ENCODE measurements at places on chromosomes 6 and 20. TPM values are rescaled to one million over a fixed set of nuclear protein-coding genes. Genes with fewer than 3 reads are reported as not detected.

DNA sequence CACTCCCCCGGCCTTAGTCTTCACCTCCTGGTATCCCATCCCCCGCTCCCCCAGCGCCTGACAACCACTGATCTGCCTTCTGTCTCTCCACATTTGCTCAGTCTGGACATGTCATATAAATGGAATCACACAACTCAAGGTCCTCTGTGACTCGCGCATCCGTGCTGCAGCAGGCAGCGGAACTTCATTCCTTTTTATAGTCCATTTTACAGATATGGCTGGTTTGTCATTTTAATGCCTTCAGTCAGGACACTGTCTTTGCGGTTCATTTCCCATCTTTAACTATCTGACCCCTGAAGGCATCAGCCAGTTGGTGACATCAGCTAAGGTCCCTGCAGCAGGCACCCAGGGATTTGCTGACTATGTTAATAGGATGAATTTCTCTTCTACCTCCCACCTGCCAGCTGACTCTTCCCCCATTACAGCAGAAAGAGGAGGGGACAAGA is 125.7 kb downstream of the ZMYND8 start:
- no peak for DNase-seq
- H3K4me1 ChIP-seq = no peaks in the 10 kb centered on the region

Gene MTFR2
- 27.9 TPM for total RNA-seq

Gene SEL1L2
- not detected for total RNA-seq

Gene ACTL10
- total RNA-seq = 3.2 TPM

Gene SGK2
- not detected for total RNA-seq

Gene PGBD1
- 3.6 TPM for total RNA-seq

DNA sequence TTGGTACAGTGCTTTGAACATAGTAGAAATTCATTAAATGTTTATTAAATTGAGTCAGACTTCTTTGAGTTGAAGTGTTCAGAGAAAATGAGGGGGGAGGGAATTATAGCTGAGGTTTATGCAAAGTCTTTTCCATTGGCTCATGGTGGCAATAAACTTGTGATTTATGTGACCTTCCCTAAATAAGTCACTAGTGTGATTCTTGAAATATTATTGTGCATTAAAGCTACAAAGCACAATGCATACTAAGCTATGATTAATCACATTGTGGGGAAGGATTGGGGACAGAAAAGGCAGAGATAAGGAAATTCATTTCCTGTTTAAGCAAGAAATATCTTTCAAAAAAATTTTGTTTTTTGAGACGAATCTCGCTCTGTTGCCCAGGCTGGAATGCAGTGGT is 877.5 kb downstream of the TFAP2A start:
- DNase-seq = no peak
- H3K36me3 ChIP-seq = no peaks in the 10 kb centered on the region
- no peak overlapping the region for H3K4me3 ChIP-seq
- H3K27me3 ChIP-seq = no peaks in the 10 kb centered on the region
- no peaks in the 10 kb centered on the region for H3K4me1 ChIP-seq
- H3K27ac ChIP-seq = no peak overlapping the region

Gene FBXO30
- total RNA-seq = 4.1 TPM

GRCh38 chr6:159981403-159982245 is 12.7 kb downstream of the IGF2R start:
- H3K36me3 ChIP-seq = peaks cover 5% of the 10 kb centered on the region
- H3K27me3 ChIP-seq = no peaks in the 10 kb centered on the region
- peak; percentile 67 for DNase-seq

Gene ANKRD60
- total RNA-seq = not detected

DNA sequence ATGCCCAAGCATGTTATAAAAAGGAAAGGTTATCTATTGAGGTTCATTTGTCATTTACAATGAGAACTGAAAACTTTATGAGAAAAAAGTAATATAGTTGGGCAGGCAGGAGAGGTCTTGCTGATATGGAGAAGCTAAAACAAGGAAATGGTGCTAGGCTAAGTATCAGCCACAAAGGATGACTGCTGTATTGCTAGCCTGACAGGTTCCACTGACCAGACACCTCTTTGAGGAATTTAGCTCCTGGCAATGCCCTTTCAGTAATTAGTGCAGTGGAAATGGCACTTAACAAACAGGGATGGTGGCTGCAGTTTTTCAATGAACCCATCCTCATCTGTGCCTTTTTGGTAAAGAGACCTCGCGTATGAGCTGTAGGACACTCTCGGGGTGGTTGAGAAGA is 284.4 kb downstream of the ZFAND3 start:
- DNase-seq = no peak
- no peaks in the 10 kb centered on the region for H3K27me3 ChIP-seq
- peaks cover 5% of the 10 kb centered on the region for H3K4me1 ChIP-seq
- H3K36me3 ChIP-seq = peaks cover 4% of the 10 kb centered on the region

DNA sequence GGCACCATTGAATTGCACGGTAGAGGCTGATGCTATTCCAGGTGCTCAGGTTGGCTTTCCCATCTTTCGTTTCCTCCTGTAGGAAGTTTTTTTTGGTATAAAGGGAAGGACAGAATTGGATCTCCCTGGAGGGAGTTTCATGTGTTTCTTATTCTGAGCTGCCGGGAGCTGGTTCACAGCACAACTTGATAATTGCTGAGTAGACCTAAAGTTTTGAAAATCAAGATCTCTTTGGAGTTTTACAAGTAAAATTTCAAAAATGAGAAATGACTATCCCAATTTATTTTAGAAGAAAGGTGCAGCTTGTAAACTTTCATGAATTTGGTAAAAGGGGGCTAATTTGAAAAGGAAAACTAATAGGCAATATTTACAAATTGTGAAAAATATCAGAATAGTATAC is 125.2 kb upstream of the ESR1 start:
- no peak for DNase-seq
- H3K4me1 ChIP-seq = peaks cover 11% of the 10 kb centered on the region
- H3K27me3 ChIP-seq = peaks cover 6% of the 10 kb centered on the region
- H3K36me3 ChIP-seq = no peaks in the 10 kb centered on the region
- H3K4me3 ChIP-seq = no peak overlapping the region
- no peak overlapping the region for H3K27ac ChIP-seq

GRCh38 chr20:33521461-33521860 is 31.6 kb downstream of the CBFA2T2 start:
- no peak overlapping the region for H3K27ac ChIP-seq
- no peaks in the 10 kb centered on the region for H3K36me3 ChIP-seq
- no peak for DNase-seq
- no peak overlapping the region for H3K4me3 ChIP-seq

DNA sequence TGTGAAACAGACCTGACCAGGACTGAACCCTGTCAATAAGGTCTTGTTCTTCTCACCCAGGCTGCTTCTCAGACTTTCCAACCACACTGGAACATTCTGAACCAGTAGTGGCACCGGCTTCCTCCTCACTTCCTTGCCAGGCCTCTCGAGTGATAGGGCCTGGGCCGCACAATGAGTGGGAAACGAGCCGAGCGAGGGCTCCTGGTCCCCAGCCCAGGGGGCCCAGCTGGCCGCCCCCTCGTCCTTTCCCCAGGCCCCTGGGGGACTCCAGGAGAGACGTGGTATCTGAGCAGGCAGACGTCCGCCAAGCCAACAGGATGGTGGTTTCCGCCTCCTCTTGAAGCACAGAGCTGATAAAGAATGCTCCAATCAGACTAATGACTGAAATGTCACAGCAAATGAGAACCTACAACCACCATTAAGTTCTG is 117.9 kb downstream of the GMDS start:
- H3K36me3 ChIP-seq = no peaks in the 10 kb centered on the region
- H3K27ac ChIP-seq = no peak overlapping the region
- peak; percentile 37 for DNase-seq

DNA sequence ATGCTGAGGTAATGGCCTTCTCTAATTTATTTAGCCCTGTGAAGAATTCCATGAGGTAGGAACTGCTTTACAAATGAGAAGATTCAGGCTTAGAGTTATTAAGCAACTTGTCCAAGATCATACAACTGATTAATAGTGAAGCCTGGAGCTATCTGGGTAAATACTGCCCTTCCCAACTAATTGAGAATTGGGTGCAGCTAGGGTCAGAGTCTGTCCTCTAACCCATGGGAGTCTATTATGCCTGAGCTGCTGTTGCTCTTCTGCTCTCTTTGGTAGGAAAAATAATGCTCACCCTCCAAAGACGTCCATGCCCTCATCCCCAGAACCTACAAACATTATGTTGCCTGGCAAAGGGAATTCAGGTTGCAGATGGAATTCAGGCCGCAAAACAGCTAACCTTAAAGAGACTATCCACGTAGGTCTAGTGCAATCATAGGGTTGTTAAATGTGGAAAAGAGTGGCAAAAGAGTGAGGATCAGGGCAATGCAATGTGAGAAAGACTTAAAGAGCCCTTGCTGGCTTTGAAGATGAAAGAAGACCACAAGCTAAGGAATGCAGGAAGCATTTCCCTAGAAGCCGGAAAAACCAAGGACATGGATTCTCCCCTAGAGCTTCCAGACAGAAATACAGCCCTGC is 90.1 kb downstream of the SPTLC3 start:
- no peak overlapping the region for H3K4me3 ChIP-seq
- no peaks in the 10 kb centered on the region for H3K36me3 ChIP-seq
- H3K27ac ChIP-seq = no peak overlapping the region
- H3K27me3 ChIP-seq = no peaks in the 10 kb centered on the region
- H3K4me1 ChIP-seq = no peaks in the 10 kb centered on the region
- no peak for DNase-seq

DNA sequence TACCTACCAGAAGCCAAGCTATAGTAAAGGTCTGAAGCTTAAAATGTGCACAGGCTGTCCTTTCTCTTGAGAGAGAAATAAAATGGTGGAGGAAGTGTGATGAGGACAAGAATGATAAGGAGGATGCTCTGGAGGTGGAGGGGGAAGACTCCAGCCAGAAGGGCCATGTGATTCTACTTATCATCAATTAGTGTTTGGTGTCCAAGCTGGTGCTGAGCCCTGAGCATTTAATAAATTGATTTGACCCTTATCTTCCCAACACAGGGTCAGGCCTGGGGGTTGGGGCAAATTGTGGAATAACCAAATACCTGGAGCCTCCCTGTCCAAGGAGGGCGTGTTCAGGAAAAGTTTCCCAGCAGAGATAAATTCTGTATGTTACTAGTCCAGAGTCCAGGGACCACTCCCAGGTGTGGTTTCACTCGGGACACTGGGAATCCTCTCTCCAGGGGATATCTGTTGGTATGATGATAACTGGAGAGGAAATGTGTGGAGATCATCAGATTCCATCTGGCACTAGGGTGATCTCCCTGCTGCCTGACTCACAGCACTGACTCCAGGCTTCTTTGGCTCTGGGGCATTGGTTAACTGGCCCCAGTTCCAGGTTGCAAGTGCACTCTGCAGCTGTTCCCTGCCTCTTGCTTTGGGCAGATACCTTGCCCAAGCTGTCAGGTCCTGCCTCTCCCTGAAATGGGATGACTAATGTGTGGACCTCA is 3.8 kb upstream of the MYBL2 start:
- H3K27ac ChIP-seq = no peak overlapping the region
- DNase-seq = no peak

GRCh38 chr6:56091159-56091869 is 156.1 kb downstream of the COL21A1 start:
- no peaks in the 10 kb centered on the region for H3K36me3 ChIP-seq
- DNase-seq = no peak
- no peaks in the 10 kb centered on the region for H3K4me1 ChIP-seq
- H3K27me3 ChIP-seq = no peaks in the 10 kb centered on the region
- H3K27ac ChIP-seq = no peak overlapping the region

DNA sequence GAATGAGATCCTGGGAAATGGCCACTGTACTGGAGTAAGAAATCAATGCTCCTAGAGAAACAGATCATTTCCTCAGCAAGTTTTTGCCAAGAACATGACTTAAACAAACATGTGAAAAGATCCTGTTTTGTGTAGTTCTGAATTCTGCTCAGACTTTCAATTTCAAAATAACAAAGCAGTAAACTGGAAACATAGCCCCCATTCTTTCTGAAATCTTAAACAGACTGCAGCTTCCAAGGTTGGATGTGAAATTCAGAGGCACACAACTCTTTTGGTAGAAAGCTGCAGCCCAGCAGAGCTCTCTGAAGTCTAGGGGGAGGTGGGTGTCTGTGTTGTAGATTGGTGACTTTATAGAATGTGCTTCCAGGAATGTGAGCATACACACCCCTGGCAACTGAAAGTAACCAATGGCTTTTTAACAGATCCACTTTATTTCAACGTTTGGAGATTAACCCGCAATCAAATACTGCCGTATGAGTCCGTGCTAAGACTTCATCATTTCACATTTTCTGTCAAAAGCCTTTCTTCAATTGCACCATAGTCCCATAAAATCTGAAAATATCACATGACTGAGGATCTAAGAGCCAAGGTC is 86.4 kb downstream of the ATXN1 start:
- H3K27ac ChIP-seq = no peak overlapping the region

GRCh38 chr6:14354919-14355572 is 237.5 kb downstream of the CD83 start:
- H3K27ac ChIP-seq = no peak overlapping the region
- no peaks in the 10 kb centered on the region for H3K36me3 ChIP-seq
- peaks cover 22% of the 10 kb centered on the region for H3K4me1 ChIP-seq
- H3K27me3 ChIP-seq = peaks cover 8% of the 10 kb centered on the region
- no peak for DNase-seq

DNA sequence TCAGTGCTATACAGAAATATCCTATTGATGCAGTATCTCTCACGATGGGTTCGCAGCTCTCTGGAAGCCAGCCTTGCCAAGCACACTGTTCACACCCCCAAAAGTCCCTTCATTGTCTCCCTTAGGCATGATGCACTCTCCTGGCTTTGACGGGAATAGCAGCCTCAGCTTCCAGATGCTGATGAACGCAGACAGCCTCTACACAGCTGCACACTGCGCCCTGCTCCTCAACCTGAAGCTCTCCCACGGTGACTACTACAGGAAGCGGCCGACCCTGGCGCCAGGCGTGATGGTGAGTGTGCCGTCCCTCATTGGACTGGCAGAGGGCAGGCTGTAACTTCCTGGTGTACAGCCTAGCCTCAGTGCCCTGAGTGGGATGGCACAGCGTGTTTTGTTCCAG is 60.0 kb upstream of the PBOV1 start:
- no peak for DNase-seq
- H3K27me3 ChIP-seq = no peaks in the 10 kb centered on the region
- H3K27ac ChIP-seq = no peak overlapping the region
- no peaks in the 10 kb centered on the region for H3K4me1 ChIP-seq
- H3K36me3 ChIP-seq = no peaks in the 10 kb centered on the region

- peaks cover 4% of the 10 kb centered on the region for H3K4me1 ChIP-seq
- DNase-seq = no peak
These were observed 225.4 kb downstream of the PRL start for GRCh38 chr6:22071270-22072041.

Gene ENPP3
- 0.11 TPM for total RNA-seq

DNA sequence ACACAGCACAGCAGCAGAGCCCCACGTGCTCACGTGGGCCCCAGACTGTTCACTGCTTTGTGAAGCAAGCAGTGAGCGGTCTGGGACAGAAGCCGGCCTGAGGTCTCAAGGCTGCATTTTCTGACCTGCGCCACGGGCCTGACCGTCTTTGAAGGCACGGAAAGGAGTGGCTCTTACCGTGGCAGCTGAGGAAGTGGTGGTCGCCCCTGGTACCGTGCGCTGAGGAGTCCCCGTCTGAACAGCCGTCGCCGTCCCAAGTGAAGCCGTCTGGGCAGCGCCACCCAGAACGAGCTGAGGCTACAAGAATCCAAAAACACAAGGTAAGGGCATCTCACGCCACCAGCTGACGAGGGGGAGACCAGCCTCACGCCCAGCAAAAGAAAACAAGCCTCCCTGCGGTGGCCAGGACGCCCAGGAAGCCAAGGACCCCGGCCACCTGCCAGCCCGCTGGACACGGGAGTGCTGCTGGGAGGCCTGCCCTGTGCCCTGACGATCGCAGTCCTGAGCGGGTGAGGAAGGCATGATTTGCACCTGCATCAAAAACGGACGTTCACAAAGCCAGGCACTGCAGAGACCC is 55.7 kb downstream of the TAF4 start:
- no peaks in the 10 kb centered on the region for H3K4me1 ChIP-seq
- no peaks in the 10 kb centered on the region for H3K27me3 ChIP-seq
- no peak for DNase-seq
- H3K36me3 ChIP-seq = peaks cover 14% of the 10 kb centered on the region
- no peak overlapping the region for H3K4me3 ChIP-seq
- no peak overlapping the region for H3K27ac ChIP-seq

Data from activated CD8-positive, alpha-beta T cell treated with anti-CD3 and anti-CD28 coated beads, Interleukin-2, amount 10 ng/mL, durations not matched to agents 7 days and 5 days (primary cell).